ENCODE measurements at places on chromosomes 4 and X. TPM values are rescaled to one million over a fixed set of nuclear protein-coding genes. Genes with fewer than 3 reads are reported as not detected.

- DNase-seq, result no peak
Observed at GRCh38 chr4:136900696-136901095, 631.6 kb downstream of the PCDH18 start.

DNA sequence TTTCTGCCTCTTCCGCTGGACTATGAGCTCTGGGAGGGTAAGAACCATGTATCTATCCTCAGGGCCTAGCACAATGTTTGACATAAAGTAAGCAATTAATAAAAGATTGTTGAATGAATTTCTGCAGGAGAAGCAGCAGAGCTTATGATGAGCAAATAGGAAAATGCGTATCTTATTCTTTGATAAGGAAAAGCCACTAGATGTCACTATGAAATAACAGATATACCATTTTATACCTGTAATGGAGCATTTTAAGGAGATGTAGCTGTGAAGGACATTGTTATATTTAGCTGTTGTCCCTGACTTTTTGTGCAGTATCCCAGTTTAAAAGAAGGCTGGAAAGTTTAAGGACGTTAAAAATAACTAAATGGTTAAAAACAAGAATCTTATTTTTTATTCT lies 147.2 kb upstream of the MBNL3 start:
- DNase-seq, result peak; percentile 10

DNA sequence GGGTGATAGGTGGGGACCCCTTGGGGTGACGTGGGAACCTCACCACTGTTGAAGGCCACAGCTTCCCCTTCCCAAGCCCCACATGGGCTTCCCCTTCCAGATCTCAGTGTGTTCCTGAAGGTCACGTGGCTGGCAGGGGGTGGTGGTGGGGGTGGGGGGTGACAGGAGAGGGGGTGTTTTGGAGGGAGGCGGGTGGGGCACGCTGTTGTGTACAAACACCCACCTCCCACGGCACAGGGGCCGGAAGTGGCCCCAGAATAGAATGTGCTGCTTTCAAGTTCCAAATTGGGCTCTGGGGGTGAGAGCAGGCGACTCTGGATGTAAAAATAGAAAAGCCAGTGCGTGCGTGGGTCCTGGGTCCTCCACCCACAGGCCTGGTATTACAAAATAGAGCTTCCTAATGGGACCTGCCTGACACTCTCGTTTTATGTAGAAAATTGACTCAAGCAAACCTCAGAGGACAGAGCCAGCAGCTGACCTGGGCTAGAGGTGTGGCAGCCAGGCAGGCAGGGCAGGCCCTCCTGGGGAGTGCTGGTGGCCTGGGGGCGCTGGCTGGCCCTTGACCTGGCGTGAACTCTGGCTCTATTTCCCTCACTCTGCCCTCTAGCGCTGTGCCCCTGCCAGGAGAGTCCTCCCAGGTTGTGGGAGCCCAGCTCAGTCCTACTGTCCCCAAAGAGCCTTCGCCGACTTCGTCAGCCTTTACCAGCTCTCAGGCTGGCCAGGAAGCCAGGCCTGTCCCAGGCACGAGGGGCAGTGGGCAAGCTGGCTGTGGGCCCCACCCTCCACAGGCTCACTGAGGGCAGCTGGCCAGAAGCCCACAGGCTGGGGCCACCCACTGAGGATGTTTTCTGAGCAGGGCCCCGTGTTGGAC lies 5.4 kb upstream of the SH3BP2 start:
- no peak for DNase-seq

DNA sequence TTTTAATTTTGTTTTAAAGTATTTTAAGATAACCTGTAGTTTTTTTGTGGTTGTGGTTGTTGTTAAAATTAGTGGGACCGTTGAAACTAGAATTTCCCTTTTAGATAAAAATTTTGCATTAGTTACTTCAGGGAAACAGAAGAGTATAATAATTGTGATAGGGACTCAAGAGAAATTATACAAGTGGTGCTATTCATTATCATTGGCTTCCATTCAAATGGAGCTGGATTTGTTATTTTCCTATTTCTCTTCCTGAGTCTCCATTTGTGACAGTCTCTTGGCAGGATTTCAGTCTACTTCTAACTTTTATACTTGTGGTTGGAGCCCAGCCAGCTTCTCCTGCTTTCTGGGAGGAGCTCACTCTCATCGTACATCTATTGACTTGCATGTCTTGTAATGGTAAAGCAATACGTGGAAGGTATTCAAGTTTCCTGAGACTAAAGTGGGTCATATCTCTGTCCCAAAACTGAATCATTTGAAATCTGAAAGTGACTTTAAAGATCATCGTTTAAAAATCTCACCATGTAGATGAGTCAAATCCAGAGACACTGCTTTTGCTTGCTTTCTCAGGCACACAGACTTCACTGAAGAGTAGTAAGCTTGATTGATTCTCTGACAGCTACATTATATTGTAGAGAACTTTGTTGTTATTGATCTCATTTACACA lies 155.8 kb downstream of the RPA4 start:
- peak; percentile 42 for DNase-seq

DNA sequence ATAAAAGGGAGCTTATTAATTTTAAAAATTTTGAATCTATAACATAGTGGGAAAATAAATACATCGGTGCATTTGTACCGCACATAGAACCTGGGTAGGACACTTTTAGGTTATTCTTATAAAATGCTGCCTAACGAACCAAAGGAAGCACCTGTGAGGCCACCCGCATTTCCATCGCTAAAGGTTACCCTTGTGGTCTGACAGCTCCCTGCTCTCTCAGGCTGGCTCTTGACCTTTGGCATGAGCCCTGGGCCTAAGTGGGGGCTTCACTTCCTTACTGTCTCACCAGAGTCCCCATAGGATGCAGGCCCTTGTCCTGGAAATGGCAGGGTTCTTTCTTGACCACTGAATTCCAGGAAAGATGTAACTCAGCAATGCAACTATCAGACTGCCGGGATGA lies 46.0 kb downstream of the HADH start:
- DNase-seq, result no peak

DNA sequence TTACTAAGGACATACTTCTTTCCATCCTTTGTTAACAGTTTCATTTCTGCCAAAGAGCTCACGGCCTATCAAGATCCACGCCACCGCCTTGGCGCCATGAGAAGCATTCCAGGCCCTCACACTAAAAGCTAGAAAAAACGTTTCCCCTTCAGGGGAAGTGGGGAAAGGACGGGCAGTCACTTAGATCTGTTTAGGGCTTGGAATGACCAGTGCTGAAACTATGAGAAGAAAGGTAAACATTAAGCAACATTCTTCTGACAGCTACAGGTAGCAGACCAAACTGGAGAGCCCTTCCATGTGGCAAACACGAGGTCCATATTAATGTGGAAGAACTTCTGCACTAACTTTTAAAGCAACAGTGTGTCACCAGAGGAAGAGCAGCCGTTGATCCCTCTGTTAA lies 146.7 kb downstream of the SH3KBP1 start:
- DNase-seq, result no peak

DNA sequence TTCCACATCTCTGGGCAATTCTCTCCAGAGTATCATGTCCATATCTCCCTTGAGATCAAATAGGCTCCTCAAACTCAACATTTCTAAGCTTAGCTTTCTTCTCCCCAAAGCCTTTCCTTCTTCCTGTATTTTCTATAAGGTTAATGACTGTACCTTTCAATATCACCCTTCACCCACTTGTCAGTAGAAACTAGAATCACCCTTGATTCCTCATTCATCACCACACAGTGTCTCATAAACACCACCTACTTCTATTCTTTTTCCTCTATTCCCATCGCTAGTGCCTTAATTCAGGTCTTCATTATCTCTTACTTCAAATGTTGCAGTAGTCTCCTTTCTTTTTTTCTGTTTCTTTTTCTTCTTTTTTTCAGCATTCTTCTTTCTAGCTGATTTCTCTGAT lies 28.3 kb upstream of the SMS start:
- DNase-seq, result no peak

DNA sequence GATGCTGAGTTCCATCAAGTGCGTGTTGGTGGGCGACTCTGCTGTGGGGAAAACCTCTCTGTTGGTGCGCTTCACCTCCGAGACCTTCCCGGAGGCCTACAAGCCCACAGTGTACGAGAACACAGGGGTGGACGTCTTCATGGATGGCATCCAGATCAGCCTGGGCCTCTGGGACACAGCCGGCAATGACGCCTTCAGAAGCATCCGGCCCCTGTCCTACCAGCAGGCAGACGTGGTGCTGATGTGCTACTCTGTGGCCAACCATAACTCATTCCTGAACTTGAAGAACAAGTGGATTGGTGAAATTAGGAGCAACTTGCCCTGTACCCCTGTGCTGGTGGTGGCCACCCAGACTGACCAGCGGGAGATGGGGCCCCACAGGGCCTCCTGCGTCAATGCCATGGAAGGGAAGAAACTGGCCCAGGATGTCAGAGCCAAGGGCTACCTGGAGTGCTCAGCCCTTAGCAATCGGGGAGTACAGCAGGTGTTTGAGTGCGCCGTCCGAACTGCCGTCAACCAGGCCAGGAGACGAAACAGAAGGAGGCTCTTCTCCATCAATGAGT lies 46.6 kb downstream of the RHOH start:
- no peak for DNase-seq

DNA sequence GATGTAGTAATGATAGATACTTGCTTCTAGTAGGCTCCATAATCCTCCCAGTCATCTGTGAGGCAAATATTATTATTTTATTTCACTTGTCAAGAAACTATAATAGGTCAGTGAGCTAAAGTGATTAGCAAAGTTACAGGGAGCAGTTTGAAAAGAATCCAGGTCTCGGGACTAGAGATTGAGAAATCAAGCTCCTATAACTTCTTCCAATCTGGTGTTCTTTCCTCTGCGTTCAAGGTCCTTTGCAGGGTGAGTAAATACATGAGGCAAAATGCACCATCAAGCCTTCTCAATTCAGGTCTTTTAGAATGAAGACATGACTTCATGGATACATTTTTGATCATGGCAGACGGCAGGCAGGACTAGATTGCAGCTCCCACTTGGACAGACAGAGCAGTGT lies 150.4 kb downstream of the FRAS1 start:
- no peak for DNase-seq

- DNase-seq, result no peak
Observed at GRCh38 chr4:187276736-187277408, 553.2 kb upstream of the FAT1 start.

DNA sequence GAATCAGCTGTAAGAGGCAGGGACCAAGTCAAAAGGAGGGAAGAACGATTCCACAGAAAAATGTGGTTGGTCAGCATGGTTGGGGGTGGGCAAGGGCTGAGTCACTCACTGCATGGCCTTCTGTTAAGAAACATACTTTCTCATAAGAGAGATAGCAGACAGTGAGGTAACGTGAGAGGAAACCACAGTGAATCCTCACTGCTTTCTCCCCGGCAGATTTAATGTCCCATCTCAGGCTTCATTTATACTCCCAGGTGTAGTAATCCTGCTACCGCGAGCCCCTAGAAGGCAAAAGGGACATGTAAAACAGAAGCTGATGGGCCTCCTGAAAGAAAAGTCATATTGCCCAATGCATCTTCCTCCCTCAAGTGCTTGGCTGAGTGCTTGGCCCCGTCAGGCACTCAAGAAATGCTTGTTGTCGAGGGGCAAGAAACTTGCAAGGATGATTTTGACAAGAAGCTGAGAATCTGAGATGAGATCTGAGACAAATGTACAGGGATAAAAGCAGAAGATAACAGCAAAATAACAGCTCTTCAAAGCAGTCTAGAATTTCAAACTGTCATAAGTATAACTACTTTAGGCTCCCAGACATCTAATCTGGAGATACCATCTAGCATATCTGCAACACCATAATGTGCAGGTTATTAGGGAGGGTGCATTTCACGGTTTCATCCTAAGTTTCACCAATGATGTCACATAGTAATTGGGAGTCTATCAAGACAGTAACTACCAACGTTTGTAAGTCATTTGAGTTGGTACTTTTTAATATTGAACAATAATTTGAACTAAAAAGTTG lies 40.2 kb downstream of the SH3KBP1 start:
- no peak for DNase-seq

DNA sequence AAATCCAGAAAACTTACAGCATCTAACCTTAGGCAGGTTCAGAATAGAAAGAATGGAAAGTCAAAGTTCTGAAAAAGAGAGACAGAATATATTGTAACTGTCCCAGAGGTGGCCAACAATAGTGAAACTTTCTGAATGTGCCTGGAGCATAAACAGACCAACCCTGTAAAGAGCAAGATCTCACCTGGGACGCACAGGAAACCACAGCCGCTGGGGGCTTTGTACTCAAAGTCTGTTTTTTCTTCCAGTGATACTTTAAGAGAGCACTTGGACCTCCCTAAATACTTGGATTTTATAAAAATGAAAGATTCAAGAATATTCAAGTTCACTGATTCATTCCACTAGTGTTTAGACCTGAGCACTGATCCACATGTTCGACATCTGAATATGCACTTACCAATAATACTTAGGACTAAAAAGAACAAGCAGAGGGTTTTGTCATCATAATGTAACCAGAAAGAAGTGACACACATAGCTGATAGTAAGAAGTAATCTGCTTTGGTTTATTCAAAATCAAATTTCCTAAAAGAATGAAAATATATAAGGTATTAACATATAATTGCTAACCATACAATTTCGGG lies 35.3 kb downstream of the ARAP2 start:
- DNase-seq, result no peak

GRCh38 chrX:19887911-19888879 lies 795 bp upstream of the SH3KBP1 start:
- peak; percentile 81 for DNase-seq

Gene SPRY1
- 105 TPM for total RNA-seq

DNA sequence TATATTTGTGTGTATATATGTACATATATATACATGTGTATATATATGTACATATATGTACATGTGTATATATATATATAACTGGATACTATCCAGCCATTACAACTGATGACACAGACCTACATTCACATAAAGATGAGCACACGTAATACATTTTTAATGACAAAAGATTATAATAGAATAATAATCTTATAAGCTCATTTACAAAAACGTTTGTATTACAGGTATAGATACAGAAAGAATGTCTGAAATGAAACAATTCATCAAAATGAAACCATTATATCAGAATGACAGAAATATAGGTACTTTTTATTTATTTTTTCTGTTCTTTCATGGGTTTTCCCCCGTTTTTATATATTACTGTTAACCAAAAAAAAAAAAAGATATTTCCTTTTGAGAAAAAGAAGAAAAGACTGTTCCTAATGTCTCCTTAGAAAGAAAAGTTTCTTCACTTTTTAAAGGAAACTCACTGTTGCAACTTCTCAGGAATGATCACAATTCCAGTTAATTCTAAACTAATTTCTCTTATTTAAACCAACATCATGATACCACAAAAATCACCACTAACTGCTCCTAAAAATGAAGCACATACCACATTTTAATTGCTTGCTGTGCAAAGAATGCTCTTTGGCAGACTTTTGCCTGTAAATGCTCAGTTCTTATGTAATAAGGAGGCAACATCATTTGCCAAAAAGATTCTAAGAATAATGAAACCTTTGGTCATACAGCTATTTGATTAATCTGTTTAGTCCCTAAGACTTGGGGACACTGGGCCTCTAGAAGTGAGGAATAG lies 18.9 kb downstream of the LEF1 start:
- no peak for DNase-seq

GRCh38 chr4:88002786-88003185 lies 4.6 kb upstream of the PKD2 start:
- no peak for DNase-seq

Gene ZNF732
- total RNA-seq, result 4.3 TPM

DNA sequence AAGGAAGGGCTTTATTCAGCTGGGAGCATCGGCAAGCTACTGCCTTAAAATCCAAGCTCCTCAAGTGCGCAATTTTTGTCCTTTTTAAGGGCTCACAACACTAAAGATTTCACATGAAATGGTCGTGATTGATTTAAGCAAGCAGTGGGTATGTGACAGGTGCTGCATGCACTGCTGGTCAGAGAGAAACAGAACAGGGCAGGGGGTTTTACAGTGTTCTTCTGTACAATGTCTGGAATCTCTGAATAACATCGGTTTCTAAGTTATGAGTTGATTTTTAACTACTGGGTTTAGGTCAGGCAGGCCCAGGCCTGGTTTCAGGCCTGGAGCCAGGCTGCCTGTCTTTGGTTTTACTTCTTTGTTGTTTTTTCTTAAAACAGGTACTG lies 6.0 kb downstream of the UGT2B17 start:
- no peak for DNase-seq

Gene IL2RG
- 4.3 TPM for total RNA-seq

All from tongue (tissue), 3 donors.